ENCODE measurements at places on chromosomes 16 and 17.
A peak's percentile ranks its signal among the peaks of the same experiment; 100 is the strongest.

DNA sequence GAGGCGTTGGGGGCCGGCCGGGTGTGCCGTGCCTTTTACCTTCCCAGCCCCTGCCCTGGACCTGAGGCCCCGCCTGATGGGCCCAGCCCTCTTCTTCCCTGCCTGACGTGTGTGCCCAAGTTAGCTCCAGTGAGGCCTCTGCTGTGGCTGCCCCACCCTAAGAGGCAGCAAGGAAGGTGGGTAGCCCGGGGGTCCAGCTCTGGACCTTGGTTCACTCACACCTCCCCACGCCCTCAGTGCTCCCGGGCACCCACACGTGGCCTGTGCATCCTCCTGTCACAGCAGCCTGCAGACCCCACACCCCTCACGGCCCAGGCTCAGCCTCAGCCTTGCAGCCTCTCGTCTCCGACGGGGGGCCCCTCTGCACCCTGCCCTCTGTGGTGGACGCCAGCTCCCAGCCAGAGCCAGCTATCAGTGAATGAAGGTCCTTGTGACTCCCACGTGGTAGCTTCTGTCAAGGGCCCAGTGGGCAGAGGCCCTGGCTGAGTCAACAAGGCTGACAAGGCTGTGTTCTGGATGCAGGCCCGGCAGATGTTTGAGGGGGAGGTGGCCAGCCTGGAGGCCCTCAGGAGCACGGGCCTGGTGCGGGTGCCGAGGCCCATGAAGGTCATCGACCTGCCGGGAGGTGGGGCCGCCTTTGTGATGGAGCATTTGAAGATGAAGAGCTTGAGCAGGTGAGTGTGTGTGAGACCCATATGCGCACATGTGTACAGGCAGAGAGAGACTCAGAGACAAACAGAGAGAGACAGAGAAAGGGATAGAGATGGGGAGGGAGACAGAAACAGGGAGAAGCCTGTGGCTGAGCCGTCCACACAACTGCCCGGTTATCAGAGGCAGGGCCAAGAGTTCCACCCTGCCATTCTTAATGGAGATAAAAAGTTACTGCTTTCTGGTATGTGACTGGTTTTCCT, 2.8 kb downstream of the FN3K start:
- no peak for DNase-seq

GRCh38 chr17:82781894-82782274, 30.0 kb downstream of the TBCD start:
- peak; percentile 86 for DNase-seq

DNA sequence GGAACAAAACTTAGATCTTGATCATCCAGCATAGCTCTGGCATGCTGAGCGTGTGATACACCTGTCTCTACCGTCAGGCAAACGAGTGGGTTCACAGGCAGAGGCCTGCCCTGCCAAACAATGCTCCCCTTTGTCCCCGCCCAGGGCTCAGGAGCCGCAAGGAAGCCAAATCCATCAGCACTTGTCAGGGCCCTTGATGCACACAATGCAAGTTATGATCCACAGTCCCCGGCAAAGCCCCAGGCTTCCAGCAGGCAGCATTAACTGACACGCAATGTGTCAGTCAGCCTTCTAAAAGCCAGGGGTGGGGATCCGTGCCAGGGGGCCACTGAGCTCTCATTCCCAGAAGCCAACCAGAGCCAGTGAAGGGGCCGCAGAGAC, 460.9 kb downstream of the SLC39A11 start:
- no peak for DNase-seq

DNA sequence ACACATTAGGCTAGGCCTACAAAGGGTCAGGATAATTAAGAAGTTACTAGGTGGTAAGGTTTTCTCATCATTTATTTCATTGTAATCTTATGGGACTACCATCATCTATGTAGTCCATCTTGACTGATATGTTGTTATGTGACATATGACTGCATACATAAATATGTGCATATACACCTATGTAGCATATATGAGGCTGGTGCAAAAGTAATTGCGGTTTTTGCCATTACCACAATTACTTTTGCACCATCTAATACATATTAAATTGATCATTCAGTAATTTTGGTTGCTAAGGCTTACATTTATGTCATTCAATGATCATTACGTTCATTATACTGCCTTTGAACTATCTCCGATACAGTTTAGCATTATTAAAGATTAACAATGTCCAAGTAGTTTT, 167.8 kb upstream of the AXIN2 start:
- no peak for DNase-seq

DNA sequence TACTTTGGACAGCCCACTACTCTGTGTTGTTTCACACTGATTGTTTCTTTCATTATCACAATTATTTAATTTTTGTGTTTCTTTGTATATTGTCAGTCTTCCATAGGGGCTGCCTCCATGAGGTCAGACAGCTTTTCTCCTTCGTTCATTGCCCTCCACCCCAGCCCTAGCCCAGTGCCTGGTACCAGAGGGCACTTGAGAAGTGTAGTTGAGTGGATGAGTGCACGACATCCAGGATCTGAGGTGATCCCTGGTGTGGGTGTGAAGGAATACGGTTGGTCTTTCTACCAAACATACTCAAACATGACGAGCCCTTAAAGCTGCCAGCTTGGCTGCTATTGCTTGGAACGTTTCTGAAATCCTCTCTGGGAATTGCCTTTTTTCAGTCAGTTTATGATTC, 37.9 kb downstream of the DHRS7B start:
- no peak for DNase-seq

DNA sequence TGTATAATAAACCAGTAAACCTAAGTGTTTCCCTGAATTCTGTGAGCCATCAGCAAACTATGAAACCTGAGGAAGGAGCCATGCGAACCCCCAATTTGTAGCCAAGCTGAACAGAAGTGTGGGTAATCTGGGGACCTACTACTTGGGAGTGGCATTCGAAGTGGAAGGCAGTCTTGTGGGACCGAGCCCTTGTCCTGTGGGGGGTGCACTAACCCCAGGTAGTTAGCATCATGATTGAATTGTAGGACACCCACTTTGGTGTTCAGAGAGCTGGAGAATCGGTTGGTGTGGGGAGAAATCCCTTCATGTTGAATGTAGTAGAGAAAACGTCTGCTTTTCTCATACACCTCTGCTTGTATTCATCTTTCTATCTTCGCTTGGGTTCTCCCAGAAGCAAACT, 79.7 kb upstream of the CPHXL start:
- no peak for DNase-seq

- no peak for DNase-seq
Observed at GRCh38 chr16:79949417-79949816, 348.9 kb upstream of the MAF start.

DNA sequence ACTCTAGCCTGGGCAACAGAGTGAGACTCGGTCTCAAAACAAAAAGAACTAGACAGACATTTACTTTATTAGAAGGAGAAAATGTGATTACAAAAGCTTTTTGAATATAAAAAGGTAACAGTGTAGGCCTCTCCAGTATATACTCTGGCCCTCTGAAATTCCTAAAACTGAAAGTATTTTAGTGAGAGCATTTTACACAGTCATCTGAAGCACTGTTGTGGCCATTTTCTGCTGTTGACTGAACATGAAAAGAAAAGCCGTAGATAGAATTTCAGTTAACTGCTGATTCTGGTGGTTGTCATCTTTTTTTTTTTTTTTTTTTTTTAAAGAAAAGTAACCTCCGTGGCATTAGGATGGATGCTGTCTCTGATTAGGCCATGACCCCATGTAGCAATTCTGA, 15.6 kb downstream of the DUSP14 start:
- no peak for DNase-seq

GRCh38 chr17:55160501-55160900, 104.3 kb upstream of the HLF start:
- DNase-seq, result no peak

DNA sequence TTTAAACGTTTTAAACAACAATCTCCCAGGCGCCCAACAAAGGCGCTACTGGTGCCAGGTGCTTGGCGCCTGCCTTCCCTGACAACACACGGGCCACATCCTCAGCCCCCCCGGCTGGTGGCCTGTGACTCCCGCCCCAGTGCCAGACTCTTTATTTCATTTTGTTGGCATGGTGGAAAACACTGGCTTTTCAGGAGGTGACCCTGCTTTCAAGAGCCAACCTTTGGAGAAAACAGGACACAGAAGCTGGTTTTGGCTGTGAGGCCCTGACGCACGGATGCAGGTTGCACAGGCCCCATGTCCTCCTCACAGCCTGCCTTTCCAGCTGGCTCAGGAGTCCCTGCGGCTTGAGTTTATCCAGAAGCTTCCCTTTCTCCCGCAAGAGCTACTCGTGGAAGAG, 100.0 kb downstream of the METRNL start:
- DNase-seq, result no peak

GRCh38 chr17:72567774-72568173, 447.0 kb downstream of the SOX9 start:
- DNase-seq, result no peak

DNA sequence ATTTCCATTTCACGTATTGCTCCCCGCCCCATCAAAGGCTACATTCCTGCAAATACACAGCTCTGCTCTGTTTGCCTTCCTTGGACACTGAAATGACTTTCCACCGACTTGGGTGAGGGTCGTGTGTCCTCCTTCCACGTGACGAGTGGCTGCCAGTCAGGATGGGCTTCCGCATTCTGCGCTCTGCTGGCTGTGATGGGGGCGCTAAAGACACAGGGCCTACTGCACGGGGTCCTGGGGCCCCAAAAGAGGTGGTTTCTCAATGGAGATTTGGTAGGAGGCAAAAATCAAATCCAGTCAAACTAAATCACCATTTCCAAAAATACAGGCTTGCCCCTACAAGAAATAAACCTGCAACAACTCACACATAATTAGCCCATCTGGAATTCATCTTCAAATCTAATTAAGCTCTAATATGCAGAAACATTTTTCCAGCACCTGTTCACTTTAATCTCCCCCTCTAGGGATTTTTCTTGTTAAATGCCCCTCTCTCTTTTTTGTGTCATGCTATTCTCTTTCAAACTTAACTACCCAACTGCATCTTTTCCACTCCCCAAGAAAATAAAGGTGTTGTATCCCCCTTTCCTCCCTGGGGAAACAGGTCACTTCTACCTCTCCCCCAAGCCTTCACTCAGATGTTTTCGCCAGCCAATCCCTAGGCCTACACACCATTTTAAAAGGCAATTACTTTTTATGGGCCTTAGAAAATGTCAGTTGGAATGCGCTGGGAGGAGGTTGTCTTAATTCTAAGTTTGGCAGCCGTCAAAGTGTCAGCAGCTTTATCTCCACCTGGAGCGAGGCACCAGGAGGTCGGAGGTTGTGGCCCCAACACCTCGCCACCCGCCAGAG, 21.9 kb upstream of the FAAP100 start:
- DNase-seq, result no peak

Measured in activated T-cell treated with anti-CD3 and anti-CD28 coated beads for 1 hour (primary cell).